ACHN (cell line): ENCODE measurements at places on chromosomes 5 and 9.

- DNase-seq: no peak
These were observed 62.2 kb upstream of the ADAMTS2 start for GRCh38 chr5:179407191-179408175.

DNA sequence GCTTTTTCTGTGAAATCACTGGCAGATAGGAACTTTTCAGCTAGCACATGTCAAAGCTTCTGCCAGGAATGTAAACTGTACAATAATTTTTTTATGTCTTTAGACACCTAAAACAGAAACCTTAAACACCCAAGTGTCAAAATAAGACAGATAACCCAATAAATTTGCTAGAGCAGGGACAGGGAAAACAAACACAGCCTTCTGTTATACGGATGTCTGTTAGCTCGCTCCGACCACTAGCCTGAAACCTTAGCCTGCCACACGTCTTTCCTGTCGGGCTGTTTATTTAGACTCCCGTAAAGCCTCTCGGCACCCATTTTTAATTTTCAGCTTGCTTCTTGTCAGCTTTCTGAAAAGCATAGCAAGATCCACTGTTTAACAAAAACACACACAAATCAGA, 355.4 kb upstream of the SLC24A2 start:
- no peak for DNase-seq

DNA sequence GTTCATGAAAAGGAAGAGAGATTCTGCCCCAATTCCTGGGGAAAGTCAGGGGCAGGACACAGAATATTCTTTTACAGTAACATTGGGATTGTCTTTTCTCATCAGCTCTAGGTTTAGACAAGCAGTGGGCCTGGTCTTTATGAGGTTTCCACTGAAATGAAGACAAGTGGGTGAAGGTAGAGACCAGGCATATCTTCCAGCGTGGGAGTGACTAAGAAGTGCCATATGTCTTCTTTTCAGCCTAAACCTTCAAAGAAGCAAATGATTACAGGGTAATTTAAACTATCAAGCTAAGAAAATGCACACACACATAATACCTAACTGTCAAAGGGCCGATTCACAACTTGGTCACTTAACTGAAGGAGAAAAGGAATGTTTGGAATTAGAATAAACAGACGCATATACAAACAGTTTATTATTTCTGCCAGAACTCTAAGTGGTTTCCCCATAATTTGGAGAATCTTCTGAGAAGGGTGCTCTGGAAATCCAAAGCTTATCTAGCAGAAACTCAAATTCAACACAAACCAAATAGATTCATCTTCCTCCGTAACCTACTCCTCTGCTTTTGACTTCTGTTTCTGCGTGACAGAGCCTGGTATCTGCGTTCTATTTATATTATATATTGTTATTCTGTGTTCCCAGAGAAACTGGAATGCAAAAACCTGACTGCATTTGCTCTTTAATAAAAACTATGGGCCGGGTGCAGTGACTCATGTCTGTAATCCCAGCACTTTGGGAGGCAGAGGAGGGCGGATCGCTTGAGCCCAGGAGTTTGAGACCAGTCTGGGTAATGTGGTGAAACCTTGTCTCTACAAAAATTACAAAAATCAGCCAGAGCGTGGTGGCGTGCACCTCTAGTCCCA, 22.0 kb upstream of the TEK start:
- no peak for DNase-seq

DNA sequence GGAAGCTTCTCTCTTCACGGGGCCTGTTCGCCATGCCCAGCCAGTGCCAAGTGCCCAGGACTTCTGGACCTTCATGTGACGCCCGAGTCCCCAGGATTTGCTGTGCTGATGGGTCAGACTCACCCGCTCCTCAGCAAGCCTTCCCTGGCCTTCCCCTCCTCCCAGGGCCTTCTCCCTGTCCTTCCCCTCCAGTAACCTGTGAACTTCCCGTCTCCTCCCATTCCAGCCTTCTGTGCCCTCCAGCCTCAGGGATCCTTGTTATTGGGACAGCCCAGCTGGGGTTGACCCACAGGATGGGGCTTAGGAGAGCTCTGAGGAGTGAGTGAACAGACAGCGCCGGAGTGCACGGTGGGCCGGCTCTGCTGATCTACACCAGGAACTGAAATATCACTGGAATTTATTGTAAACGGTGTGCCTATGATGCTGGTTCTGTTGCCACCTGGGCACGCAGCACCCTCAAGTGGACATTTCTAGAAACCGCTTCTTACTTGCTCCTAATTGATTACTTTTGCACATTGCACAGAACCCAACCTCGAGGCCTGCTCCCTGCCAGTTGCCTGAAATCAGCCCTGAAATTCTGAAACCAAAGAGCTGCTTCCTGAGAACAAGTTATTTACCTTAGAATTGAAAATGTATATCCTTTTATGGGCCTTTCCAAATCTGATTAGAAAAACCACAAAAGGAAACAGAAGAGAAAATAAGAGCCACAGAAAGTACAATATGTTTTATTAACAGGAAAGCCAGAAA, 1.5 kb downstream of the SPAAR start:
- DNase-seq: peak; percentile 75

DNA sequence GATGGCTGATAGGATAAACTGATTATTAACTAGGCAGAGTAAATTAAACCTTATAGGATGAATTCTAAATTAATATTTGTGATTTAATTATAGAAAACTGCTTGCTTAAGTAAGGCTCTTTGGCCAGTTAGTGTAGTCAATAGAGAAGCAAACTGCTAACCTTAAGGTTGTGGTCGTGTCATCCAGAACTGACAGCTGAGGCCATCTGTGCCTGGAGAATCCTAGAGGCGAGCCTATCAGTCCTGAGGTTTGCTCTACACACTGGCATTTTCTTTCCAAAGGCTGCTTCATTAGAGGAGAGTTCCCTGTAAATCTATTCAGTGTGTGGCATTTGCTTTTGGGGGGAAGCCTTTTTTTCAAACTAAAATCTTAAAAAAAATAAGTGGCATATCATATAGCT, 169.2 kb downstream of the MEF2C start:
- no peak for DNase-seq

DNA sequence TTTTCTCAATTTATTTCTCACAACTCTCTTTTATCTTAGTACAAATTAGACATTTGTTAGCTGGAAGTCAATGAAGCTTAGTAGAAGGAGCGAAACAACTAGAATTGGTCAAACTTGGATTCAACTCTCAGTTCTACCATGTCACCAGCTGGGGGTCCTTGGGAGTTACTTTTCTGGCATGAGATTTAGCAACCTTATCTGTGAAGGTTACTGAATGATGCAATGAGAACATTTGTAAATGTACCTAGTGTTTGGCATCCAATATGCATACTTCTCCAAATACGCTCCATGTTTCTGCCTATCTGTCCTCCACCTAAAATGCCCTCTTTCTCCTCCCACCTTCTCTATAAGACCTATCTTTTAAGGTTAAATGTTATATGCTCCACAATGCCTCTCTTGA, 6.3 kb downstream of the HNRNPA0 start:
- DNase-seq: no peak

DNA sequence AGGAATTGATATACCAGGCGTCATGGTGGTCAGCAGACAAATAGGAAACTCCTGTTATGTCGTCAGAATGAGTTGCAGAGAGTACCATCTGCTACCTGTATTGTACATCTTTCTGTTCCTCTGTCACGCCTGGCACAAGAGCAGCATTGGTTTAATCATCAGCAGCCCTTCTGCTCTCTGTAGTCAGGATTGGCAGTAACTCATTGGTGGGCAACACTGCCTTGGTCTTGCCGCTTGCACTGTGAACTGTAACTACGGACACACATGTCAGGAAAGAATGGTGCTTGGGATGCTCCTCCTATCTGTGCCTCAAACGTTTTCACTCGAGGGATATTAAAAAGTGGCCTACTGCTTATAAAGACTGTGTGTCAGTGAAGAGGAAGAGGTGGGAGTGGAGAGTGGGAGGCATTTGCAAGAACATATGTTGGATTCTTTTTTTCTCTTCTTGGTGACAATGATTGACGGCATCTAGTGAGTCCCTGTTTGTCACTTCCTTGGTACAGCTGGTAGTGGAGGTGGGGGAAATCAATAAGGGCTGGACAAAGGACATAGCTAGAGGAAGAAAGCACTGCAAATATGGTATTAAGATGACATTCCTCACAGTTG, 76.6 kb downstream of the F2RL2 start:
- no peak for DNase-seq

- DNase-seq: no peak
These were observed 135.7 kb downstream of the ADAMTS2 start for GRCh38 chr5:179209359-179210150.

- peak; percentile 17 for DNase-seq
These were observed at the start of gene APBA1 for GRCh38 chr9:69671879-69672595. Gene APBA1 (minus strand): TSS chr9:69672371.

GRCh38 chr5:147668385-147668784, 114.1 kb downstream of the JAKMIP2 start:
- no peak for DNase-seq

GRCh38 chr5:141649972-141650371, 1.2 kb downstream of the FCHSD1 start:
- DNase-seq: no peak

DNA sequence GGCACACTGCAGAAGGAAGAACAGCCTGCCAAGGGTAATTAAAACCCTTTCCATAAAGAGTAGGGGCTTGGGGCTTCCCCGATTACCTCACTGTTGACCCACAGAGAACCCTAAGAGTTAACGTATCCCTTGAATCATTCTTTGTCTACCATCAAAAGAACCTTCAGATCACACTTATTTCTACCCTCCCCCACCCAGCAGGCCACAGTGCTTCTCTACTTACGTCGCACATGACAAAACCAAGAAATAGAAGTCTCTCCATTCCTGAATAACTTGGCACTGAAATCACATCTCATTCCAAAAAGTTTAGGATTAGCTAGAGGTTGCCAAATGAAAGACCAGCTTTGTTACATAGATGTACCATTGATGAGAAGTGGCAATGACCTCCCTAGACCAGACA, 268.7 kb upstream of the GAS1 start:
- DNase-seq: no peak

DNA sequence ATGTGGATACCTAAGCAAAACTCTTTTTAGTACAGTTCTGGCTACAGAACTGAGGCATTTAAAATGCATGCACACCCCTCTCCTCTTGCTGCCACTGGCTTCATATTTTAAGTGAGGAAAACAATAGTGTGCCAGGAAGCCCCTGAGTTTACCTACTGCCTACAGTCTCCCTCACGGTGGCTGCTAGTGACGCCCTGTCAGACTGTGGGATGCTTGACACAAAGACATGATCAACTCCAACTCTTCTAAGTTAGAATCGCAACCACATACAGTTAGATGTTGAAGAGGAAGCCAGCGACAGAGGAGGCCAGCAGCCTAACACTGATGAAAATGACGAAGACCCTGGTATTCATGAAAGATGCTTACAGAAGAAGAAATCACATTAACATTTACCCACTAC, 1.3 kb downstream of the SEC16A start:
- no peak for DNase-seq

DNA sequence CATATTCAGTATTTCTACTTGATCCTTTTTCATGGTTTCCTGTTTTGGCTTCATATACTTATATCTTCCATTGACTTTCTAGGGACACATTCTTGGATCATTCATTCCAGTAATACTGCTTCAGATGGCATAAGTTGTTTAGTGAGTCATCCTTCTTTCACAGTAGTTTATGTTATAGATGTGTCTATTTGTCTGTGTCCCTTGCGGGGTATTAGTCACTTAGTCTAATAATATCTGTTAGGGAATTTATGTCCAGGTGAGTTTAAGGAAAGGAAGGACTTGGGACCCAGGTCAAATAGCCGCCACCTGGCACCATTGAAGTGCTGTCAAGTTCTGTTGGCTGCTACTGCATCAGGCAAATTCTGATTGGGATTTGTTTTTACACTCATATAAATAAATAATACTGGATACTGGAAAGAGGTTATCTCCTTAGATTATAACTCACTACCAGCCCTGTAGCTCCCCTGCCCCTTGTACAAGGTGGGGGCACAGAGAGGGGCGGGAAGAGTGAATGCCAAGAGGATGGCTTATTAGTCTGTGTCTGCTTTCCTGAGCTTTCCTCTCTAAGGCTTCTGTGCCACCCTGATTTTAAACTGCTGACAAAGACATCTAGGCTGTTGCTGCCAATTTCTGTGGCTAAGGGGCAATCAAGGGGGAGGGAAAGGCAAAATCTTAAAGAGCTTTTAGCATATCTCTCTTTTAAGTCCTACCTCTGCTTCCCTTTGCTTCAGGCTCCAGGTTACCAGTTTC, 64.9 kb downstream of the CDC42SE2 start:
- DNase-seq: no peak

DNA sequence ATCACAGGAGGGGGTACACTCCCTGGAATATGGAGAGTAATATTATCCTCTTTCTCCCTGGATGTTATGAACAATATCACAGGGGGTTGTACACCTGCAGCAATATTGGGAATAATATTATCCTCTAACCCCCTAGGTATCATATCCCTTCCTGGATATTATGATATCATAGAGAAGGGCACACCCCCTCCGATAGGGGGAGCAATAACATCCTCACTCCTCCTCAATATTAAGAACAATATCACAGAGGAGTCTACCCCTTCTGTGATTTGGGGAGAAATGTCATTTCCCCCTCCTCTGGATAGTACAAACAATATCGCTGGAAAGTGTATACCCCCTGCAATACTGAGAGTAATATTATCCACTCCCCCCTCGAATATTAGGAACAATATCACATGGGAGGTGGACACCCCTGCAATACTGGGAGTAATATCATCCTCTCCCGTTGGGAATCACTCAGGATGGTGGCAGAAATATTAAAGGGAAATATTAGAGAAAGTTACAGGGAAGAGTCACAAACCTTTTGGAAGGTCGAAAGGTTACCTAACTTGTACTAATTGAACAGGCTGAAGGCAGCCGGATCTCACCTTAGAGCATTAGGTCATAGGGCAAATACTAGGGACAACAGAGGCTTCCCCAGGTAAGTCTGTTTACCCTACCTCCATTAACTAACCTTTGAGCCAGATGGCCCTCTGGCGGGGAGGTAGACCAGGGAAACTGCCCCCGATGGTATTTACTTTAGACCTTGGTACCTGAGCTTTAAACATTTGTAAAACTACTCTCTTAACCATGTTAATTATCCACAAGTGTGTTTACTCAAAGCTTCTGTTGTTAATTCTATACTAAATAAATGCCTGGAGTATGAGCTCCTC, 57.5 kb upstream of the FREM1 start:
- no peak for DNase-seq

DNA sequence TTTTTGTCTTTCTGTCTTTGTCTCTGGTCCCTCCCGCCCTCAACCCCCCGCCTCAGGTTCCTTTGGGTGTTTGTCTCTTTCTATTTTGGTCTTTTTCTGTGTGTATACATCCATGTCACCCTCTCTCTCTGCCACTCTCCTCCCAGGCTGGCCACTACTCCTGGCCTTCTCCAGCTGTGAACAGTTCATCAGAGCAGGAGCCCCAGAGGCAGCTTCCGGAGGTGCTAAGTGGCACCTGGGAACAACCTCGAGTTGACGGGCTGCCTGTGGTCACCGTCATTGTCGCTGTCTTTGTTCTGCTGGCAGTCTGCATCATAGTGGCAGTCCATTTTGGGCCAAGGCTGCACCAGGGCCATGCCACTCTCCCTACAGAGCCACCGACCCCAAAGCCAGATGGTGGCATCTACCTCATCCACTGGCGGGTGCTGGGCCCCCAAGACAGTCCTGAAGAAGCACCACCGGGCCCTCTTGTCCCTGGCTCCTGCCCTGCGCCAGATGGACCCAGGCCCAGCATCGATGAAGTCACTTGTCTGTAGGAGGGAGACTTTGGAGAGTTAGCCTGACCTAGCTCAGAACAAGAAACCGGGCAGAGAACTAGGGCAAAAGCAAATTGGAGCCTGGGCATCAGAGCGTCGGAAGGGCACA, 1.7 kb downstream of the SMIM33 start:
- no peak for DNase-seq
